ENCODE measurements at places on chromosomes 12 and 14.
A peak's percentile ranks its signal among the peaks of the same experiment; 100 is the strongest.

- DNase-seq = no peak
Measured at GRCh38 chr14:74572726-74573301, 39.2 kb downstream of the LTBP2 start.

DNA sequence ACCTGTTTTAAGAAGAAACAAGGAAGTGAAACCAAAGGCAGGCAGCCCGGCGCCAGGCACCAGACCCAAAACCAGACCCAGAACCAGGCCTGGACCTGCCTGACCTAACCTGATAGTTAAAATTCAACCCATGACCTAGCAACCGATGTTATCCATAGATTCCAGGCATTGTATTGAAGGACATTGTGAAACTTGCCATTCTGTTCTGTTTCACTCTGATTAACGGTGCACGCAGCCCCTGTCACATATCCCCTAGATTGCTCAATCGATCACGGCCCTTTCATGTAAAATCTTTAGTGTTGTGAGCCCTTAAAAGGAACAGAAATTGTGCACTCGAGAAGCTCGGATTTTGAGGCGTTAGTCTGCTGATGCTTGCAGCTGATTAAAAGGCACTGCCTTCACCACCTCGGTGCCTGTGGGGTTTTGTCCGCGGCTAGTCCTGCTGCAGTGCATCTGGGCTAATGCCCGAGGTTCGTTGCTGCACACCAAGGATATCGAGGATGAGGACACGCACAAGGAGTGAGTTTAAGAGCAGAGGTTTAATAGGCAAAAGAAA, 262.5 kb upstream of the TMEM132C start:
- no peak for DNase-seq

DNA sequence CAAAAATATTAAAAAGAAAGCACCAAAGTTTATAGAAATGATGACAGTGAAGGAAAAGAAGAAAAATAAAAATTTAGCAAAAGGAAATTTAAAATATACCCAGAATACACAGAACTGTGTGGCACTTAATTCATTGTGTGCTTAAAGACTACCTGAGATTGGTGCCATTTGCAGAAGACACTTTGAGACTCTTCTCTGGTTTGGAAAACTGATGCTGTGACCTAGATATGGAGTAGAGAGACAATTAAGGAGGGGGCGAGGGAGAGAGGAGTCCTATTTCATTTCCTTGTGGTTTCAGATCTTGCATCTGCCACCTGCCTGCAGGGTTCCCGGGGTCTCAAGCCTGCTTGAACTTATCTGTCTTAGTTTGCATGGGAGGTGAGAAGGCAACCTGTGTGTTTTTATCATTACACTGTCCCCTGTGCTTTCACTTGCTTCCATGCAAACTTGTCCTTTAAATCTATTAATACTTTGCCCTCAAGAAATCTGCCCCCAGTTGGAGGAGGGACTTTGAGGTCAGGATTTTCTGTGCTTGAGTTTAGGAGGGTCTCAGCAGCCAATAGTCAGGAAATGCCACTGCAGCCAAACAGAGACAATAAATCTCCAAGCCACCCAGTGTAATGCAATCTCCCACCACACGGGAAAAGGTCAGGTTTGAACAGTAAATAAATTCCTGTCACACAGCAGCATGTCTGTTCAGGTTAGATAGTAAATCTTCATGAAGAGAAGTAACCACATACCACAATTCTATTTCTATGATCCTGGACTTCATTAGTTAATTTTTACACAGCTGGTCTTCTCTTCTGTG, 119.4 kb downstream of the CAND1 start:
- DNase-seq = no peak

- peak; percentile 41 for DNase-seq
Measured at GRCh38 chr14:68665131-68665530, 127.7 kb downstream of the ZFP36L1 start.

DNA sequence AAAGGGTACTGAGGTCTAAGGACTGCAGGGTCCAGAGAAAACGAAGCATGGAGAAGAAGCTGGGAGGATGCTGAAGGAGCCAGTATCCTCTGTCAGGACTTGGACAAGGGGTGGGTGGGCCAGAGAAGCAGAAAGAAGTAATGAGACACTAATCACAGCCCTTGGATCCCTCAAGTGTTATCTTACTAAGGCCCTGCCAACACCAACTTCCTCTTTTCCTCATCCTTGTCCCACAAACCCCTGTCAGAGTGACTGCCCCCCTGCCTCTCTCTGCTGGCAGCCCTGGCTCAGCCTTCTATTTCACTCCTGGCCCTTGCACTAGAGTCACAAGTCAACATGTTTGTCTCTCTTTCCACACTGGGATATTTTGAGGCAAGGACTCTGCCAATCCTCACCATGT, 3.8 kb upstream of the ASIC1 start:
- DNase-seq = no peak

- DNase-seq = no peak
Measured at GRCh38 chr12:17802657-17803641, 287.0 kb downstream of the RERGL start.

DNA sequence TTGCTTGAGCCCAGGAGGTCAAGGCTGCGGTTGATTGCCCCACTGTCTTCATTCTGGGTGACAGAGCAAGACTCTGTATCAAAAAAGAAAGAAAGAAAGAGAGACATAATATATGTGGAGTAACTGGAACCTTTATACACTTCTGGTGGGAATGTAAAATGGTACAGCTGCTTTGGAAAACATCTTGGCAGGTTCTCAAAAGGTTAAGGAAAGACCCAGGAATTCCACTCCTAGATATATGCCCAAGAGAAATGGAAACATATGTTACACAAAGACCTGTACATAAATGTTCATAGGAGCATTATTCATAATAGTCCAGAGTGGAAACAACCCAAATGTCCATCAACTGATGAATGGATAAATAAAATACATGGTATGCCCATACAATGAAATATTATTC, 7.2 kb downstream of the RBMS2 start:
- DNase-seq = no peak

GRCh38 chr14:33511851-33512640, 438.8 kb downstream of the EGLN3 start:
- DNase-seq = no peak

GRCh38 chr12:41663598-41664265, 475.6 kb downstream of the PDZRN4 start:
- DNase-seq = no peak

GRCh38 chr12:108373111-108373510, 34.0 kb upstream of the CMKLR1 start:
- no peak for DNase-seq

- no peak for DNase-seq
Measured at GRCh38 chr12:10861366-10861765, 12.1 kb upstream of the PRR4 start.

DNA sequence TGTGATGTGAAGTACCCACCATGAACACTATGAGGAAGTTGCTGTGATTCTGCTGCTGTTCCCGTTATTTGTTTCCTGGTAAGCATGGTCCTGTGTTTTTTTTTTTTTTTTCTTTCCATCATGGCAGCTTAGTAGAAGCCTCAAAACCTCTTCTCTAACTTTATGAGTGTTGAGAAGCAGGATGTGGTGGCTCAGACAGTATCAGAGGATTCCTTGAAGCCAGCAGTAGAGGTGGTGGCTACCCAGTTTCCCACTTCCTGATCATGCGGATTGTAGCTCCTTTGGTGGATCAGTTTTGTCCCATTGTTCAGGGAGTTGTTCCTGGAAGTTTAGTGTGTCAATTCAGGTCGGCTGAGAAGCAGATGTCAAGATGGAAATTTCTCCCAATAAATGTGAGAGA, 175.8 kb downstream of the ATP23 start:
- no peak for DNase-seq

GRCh38 chr12:124007826-124008570, 35.0 kb downstream of the ZNF664 start:
- no peak for DNase-seq

DNA sequence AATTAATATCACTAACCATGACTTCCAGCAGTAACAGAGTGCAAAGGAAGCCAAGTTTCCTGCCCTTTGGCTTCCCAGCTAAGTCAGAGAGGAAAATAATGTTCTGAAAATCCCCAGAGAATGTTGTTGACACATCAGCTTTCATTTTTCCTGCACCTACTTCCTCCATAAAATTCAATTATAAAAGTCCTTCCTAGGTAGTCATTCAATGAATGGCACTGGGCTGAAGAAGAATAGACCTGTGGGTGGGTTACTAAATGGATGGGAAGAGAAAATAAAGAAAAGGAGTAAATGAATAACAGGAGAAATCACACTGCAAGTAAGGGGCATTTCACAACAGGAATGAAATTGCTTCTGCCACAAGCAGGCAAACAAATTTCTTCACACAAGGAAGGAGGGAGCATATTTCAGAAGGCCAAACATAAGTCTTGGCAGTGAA, 73.2 kb upstream of the MDM1 start:
- DNase-seq = no peak

DNA sequence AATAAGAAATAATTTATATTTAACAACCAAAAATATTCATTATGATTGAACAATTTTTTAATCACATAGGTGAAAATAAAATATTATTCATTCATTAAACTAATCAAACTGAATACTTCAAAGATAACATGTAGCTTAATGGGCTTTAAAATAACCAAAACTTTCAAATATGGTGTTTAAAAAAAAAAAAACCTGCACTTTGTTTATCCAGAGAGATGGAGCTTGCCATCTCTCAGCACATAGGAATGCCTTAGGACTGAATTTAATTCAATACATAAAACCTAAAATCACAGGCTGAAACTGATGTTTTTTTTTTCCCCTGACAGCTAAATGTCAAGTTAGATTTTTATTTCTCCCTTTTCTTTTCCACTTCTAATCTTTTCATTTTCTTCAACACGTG, 14.4 kb upstream of the CCER1 start:
- no peak for DNase-seq

GRCh38 chr14:52801014-52801712, 9.8 kb upstream of the GNPNAT1 start:
- DNase-seq = no peak

- no peak for DNase-seq
Measured at GRCh38 chr12:122393817-122394216, 28.7 kb downstream of the CLIP1 start.

DNA sequence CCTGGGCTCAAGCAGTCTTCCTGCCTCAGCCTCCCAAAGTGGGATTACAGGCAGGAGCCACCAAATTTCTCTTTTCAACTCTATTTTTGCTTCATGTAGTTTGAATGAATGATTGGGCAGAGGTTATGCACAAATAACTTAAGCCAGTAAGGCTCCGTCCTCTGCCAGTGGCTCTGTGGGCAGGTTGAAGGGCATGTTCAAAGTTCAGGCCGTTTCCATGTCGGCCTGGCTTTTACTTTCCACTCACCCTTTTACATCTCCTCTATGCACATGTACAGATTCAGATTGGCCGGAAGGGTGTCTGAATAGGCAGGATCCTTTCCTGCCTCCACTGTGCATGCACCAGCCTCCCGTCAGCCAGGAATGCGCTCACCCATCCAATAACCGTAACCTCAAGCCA, 132.3 kb downstream of the EML1 start:
- DNase-seq = no peak

DNA sequence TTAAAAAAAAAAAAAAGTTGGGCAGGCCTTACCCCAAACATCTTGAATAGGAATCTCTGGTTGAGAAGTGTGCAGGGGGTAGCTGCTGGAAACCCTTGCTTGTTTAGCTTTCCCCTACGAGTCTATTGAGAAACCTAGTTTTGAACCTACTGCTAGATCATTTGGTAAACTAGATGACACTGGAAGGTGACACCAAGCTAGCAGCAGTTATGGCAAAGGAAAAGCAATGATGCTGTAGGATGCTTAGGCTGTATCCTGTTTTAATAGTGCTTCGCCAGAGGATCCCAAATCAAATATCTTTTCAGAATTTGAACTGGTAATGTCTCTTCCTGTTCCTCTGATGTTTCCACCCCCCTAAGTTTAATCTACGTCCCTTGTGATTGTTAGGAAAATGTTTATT, 5.5 kb upstream of the PCED1B start:
- no peak for DNase-seq

GRCh38 chr14:76577090-76577489, 184.2 kb upstream of the VASH1 start:
- no peak for DNase-seq

DNA sequence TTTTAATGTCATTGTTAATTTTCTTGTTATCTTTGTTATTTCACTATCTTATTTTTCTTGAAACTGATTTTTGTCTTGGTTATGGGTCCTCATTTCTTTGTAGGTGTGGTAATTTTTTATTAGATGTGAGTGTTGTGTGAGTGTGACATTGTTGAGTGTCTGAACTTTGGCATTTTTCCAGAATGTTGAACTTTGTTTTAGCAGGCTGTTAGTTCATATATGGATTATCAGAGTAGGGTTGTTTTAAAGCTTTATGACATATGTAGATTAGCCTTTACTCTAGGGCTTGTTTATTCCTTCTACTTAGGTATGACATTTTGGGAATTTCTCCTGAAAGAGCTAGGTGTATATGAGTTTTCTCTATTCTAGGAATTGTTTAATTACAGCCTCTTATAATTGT, 103.9 kb downstream of the ARID2 start:
- no peak for DNase-seq

DNA sequence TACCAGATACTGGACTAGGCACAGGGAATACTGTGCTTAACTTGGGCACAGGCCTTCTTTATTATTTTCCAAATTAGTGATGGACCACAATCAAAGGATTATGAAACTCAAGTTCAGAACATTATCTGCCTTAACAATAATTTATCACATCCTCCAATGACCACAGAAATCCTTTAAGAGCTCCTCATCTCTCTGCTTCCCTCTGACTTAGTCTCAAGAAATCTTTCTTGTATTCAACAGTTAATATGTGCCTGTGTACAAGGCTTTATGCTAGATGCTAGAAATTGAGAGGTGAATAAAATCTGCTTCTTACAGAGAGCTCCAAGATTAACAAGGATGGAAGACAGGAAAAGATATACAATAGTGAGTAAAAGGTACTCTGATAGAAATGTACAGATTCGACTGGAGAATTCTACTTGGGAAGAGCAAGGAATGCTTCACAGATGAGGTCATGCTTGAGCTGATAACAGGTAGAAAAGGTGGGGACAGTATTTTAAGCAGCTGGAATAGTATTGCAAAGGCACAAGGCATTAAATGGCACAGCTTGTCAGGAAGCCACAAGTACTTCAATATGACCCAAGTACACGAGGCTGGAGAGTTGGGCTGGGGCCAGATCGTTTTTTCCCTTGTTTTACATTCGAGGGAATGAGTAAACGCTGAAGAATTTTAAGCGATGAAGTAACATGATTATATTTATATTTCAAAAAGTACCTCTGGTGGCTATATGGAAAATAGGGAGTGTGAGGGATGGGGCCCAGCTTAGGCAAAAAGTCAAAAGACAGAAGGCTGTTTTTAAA, 55.1 kb upstream of the ARID2 start:
- peak; percentile 73 for DNase-seq

GRCh38 chr12:72288436-72288835, 16.3 kb downstream of the TRHDE start:
- DNase-seq = no peak

GRCh38 chr14:43587183-43587582, 919.9 kb downstream of the FSCB start:
- DNase-seq = no peak

DNA sequence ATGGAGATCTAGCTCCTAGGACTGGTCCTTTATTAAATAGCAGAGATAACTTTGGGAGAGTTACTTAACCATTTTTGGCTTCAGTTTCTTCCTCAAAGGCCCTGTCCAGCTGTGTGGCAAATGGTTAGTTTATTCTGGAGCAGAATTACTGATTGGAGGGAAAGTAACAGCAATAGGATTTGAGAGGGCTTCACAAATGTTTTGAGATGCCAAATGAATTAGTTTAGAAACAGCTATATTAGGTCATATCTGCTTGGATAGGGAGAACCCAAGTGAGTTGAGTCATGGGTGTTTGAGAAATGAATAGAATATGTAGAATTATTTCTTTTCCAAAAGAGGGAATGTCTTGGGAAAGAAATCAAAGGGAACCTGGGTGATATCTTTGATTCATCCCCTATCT, 17.5 kb downstream of the RASSF3 start:
- no peak for DNase-seq

Measured in right forelimb (tissue), 1 donor.